ENCODE measurements at places on chromosomes 13 and 19. TPM values are rescaled to one million over a fixed set of nuclear protein-coding genes. Genes with fewer than 3 reads are reported as not detected.

DNA sequence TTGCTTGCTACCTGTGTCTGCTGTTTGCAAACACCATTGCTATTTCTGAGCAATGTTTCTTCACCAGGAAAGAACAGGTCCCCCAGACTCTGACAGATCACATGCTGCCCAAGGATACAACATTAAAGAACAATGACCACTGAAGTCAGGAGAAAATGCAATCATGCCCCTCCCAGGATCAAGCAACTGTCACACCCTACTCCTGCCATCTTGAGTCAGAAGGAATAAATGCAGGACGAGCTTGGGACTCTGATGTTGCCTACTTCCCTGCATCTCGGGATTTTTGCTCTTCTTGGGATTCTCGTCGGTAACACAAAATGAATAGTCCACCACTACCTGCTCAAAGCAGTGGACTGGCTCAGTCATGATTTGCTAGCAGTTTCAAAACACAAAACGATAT lies 490.6 kb downstream of the COG6 start:
- peaks cover 2% of the 10 kb centered on the region for H3K36me3 ChIP-seq
- H3K4me3 ChIP-seq = no peak overlapping the region
- H3K27me3 ChIP-seq = no peaks in the 10 kb centered on the region
- H3K27ac ChIP-seq = no peak overlapping the region
- no peak for DNase-seq

- no peaks in the 10 kb centered on the region for H3K36me3 ChIP-seq
- no peak for DNase-seq
- no peak overlapping the region for H3K4me3 ChIP-seq
- H3K27ac ChIP-seq = no peak overlapping the region
These were observed 34.9 kb downstream of the PAK4 start for GRCh38 chr19:39160523-39160861.

DNA sequence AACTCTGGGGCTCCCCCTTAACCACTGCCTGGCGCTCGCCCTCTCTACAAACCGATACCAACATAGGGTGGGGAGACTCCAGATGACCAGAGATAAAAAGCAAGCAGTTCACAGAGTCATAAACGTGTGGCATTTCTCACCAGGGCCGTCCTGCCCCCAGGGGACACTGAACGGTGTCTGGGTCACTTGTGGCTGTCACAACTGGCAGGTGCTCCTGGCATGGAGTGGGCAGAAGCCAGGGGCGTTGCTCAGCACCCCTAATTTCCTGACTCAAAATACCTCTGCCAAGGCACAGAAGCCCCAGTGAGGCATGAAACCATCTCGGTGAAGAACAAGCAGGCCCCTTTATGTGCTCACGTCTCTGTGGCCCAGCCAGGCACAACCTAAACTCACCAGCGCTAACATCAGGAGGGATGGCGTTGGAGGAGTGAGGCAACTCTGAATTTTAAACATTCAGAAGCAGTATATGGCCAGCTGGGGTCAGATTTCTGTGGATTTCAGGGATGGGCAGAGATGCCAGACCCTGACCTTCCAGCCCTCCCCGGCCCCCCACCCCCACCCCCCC lies 1.8 kb downstream of the PIP5K1C start:
- no peaks in the 10 kb centered on the region for H3K36me3 ChIP-seq
- no peak overlapping the region for H3K27ac ChIP-seq
- peak overlapping the region; percentile 55 for H3K4me3 ChIP-seq

GRCh38 chr19:13045812-13046211 lies 50.5 kb downstream of the NFIX start:
- no peak overlapping the region for H3K4me3 ChIP-seq
- H3K27ac ChIP-seq = no peak overlapping the region
- peaks cover 8% of the 10 kb centered on the region for H3K27me3 ChIP-seq

- H3K27me3 ChIP-seq = peaks cover 4% of the 10 kb centered on the region
- H3K36me3 ChIP-seq = no peaks in the 10 kb centered on the region
- no peak overlapping the region for H3K27ac ChIP-seq
- peaks cover 10% of the 10 kb centered on the region for H3K4me1 ChIP-seq
These were observed 401 bp downstream of the C19orf85 start for GRCh38 chr19:55464039-55464661.

- H3K27ac ChIP-seq = no peak within 1 kb of the TSS
- H3K4me1 ChIP-seq = peaks cover 7% of the 10 kb centered on the region
- no peak for DNase-seq
- no peaks in the 10 kb centered on the region for H3K36me3 ChIP-seq
- H3K4me3 ChIP-seq = no peak within 1 kb of the TSS
- H3K27me3 ChIP-seq = peaks cover 25% of the 10 kb centered on the region
These were observed at the start of gene LILRB2 for GRCh38 chr19:54281007-54281728. Gene LILRB2 (minus strand): TSS chr19:54281110. CDS start chr19:54280496, 614 bp downstream.

GRCh38 chr19:4172861-4173473 lies 9.4 kb downstream of the SIRT6 start:
- H3K27me3 ChIP-seq = peaks cover 4% of the 10 kb centered on the region
- DNase-seq = peak; percentile 66

GRCh38 chr19:1796395-1797142 lies 15.5 kb downstream of the ATP8B3 start:
- H3K27me3 ChIP-seq = peaks cover 7% of the 10 kb centered on the region
- H3K27ac ChIP-seq = no peak overlapping the region
- no peak overlapping the region for H3K4me3 ChIP-seq

DNA sequence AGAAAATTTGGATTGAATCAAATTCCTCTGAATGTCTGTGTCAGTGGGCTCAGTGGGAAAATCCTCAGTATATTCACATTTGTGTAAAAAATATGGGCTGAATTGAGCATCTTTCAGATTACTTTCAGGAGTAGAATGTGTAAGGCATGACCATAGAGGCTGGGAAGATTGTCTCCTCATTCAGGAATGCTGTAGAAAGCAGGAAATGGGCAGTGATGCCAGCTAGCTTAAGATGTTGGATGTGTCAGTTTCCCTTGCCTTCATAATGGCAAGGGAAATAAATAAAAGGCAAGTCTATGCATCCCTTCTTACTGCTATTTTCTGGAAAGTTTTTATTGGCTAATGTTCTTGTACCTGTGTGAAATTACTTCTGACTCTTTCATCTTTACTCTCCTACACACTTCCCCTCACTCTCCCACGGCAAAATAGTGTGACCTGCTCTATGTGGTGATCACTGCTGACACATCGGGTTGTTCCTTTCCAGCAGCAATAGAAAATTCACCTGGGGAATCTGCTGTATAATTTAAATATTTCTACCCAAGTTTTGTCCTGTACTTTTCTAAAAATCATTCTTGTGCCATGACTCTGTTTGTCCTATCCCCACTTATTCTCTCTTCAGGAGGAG lies 103.2 kb downstream of the LMO7 start:
- H3K27me3 ChIP-seq = no peaks in the 10 kb centered on the region
- no peak overlapping the region for H3K4me3 ChIP-seq
- H3K4me1 ChIP-seq = peaks cover 16% of the 10 kb centered on the region
- DNase-seq = no peak

- H3K4me3 ChIP-seq = no peak within 1 kb of the TSS
- H3K27ac ChIP-seq = no peak within 1 kb of the TSS
- peaks cover 15% of the 10 kb centered on the region for H3K4me1 ChIP-seq
- H3K27me3 ChIP-seq = peaks cover 79% of the 10 kb centered on the region
These were observed at the start of gene MEIS3 for GRCh38 chr19:47419030-47419783. Gene MEIS3 (minus strand): TSS chr19:47419527. CDS start chr19:47419081, 446 bp downstream.

DNA sequence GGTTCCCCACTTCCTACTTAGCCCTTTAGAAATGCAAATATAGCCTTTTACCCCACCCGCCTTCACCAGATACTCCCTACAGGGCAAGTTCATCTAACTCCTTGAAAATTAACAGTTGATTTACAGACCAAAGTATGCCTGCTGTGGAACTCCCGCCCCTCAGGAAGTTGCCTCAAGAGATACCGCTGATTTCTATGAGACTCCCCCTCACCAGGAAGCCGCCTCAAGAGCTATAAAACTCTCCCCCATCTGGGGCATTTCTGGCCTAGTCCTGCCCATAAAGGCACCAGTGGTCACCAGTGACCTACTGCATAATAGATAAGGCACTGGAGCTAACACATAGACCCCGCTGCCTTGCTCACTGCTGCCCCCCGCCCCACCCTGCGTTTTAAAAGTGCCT lies 201.7 kb upstream of the UBL3 start:
- peaks cover 24% of the 10 kb centered on the region for H3K4me1 ChIP-seq
- no peaks in the 10 kb centered on the region for H3K36me3 ChIP-seq
- H3K27me3 ChIP-seq = peaks cover 12% of the 10 kb centered on the region
- no peak overlapping the region for H3K4me3 ChIP-seq
- DNase-seq = no peak

- H3K4me1 ChIP-seq = no peaks in the 10 kb centered on the region
- no peak overlapping the region for H3K4me3 ChIP-seq
- no peak overlapping the region for H3K27ac ChIP-seq
- H3K36me3 ChIP-seq = peaks cover 15% of the 10 kb centered on the region
- no peak for DNase-seq
- H3K27me3 ChIP-seq = peaks cover under 1% of the 10 kb centered on the region
These were observed 6.2 kb upstream of the SHD start for GRCh38 chr19:4272894-4273293.

The CD70 gene
- total RNA-seq = 55.4 TPM

The OR7A5 gene
- total RNA-seq = not detected

DNA sequence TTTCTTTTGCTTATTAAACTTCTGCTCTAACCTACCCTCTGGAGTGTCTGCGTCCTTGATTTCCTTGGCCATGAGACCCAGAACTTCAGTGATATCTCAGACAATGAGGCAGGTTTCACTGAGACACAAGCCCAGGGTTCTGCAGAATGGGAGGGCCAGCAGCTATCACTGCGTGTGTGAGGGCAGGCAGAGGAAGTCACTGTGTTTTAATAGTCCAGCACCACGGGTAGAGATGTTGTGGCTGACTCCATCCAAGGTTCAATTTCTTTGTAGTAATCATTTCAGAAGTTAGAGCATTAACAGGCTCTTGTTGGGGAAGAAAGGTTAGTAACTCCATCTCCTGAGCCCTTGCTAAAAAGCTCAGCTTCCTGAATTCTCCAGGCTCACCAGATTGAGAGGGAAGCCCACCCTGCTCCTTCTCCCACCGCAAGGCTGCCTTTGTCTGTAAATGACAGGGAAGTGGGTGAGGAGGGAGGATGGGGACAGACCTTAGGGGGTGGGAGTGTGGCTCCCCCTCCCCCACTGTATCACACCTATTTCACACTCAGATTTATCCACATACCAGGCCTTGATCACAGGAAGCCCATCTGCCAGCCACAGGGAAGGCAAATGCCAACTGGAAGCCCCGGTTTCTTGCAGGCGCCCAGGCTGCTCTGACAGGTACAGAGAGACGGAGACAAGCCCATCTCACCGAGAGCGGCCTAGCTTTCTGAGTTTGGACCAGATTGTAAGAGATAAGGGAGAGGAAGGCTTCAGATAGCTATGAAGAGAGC lies 2.1 kb downstream of the C19orf12 start:
- H3K27ac ChIP-seq = peak overlapping the region; percentile 93
- H3K4me3 ChIP-seq = peak overlapping the region; percentile 87
- DNase-seq = no peak
- no peaks in the 10 kb centered on the region for H3K27me3 ChIP-seq
- peaks cover 73% of the 10 kb centered on the region for H3K4me1 ChIP-seq
- peaks cover 32% of the 10 kb centered on the region for H3K36me3 ChIP-seq

The FAM216B gene
- total RNA-seq = not detected

DNA sequence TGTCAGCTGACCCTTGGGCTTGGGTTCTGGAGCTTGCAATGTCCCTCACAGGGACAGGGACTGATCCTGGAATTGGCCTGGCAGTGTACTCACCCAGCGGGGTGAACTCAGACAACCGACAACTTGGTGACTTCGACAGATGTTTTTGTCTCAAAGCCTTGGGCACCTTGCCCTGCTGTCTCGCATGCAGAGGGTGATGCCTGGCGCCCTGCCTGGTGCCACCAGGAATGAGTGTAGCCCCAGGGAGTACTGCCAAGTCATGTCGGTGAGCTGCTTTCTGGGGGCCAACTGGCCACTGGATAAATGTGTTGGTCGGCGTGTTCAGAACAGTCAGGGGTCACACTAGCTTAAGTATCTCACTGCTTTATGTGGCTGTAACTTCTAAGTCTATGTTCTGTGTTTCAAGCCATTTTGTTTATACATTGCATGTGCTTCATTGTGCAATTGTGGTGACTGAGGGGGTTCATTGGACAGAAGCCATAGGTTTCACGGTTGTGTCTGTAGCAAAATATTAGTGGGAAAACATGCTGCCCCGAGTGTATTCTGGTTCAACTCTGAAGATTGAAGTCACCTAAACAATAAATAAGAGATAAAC lies 96.3 kb upstream of the TNFSF11 start:
- H3K4me3 ChIP-seq = no peak overlapping the region
- H3K27ac ChIP-seq = no peak overlapping the region
- no peak for DNase-seq
- H3K27me3 ChIP-seq = no peaks in the 10 kb centered on the region

DNA sequence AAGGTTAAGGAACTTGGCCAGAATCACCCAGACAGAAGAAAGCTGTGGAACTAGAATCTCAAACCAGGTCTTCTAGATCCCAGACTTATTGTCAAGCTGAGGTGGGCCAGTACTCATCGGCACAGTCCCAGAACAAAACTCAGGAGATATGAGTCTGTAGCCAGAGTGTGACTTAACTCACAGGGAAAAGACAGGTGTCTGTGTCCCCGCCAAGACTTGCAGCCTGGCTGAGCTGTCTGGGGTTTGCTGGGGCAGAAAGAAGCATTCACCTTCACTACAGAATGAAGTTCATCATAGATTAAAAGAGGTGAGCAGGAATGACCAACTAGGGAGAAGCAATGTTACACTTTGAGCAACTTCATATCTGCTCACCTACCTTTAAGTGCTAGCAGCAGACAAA lies 257.2 kb downstream of the FOXO1 start:
- H3K36me3 ChIP-seq = peaks cover 2% of the 10 kb centered on the region
- no peaks in the 10 kb centered on the region for H3K4me1 ChIP-seq
- H3K4me3 ChIP-seq = no peak overlapping the region
- H3K27me3 ChIP-seq = no peaks in the 10 kb centered on the region

GRCh38 chr13:31184981-31185645 lies 14.7 kb upstream of the B3GLCT start:
- H3K4me3 ChIP-seq = no peak overlapping the region
- no peaks in the 10 kb centered on the region for H3K36me3 ChIP-seq
- no peaks in the 10 kb centered on the region for H3K4me1 ChIP-seq
- no peak for DNase-seq
- H3K27me3 ChIP-seq = peaks cover 5% of the 10 kb centered on the region
- H3K27ac ChIP-seq = no peak overlapping the region

- no peak overlapping the region for H3K27ac ChIP-seq
- peaks cover 54% of the 10 kb centered on the region for H3K4me1 ChIP-seq
- H3K27me3 ChIP-seq = no peaks in the 10 kb centered on the region
- no peak overlapping the region for H3K4me3 ChIP-seq
These were observed 85.0 kb downstream of the DOCK9 start for GRCh38 chr13:98892821-98893220.

DNA sequence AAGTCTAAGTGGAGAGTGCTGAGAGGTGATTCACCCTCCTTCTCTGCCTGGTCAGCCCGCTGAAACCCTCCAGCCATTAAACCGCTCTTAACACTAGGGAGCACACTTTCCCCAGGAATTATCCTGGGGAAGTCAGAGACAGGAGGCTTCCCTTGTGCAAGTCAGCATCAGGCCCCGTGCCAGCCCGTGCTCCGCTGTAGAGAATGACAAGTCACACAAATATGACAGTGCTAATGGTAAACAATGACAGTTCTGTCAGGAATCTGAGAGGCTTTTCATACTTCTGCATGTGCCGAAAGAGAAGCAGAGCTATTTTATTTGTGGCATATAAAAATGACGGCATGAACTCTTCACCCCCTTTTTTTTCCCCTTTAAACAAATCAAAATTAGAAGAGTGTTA lies 816.9 kb upstream of the SLC10A2 start:
- H3K4me1 ChIP-seq = no peaks in the 10 kb centered on the region
- no peaks in the 10 kb centered on the region for H3K27me3 ChIP-seq
- H3K36me3 ChIP-seq = no peaks in the 10 kb centered on the region
- no peak overlapping the region for H3K4me3 ChIP-seq
- no peak overlapping the region for H3K27ac ChIP-seq
- DNase-seq = no peak

GRCh38 chr19:47618771-47619170 lies 9.8 kb downstream of the BICRA start:
- peaks cover 3% of the 10 kb centered on the region for H3K36me3 ChIP-seq
- no peak overlapping the region for H3K4me3 ChIP-seq
- no peak for DNase-seq
- no peak overlapping the region for H3K27ac ChIP-seq
- no peaks in the 10 kb centered on the region for H3K27me3 ChIP-seq

Data from activated T-helper 1 cell treated with anti-CD3 and anti-CD28 coated beads, Interleukin-12 subunit alpha, Interleukin-12 subunit beta, Interleukin-2, Interleukin-4 antibody, amounts not matched to agents 30 ng/mL and 10 ng/mL and 1 ng/mL, durations not matched to agents 14 hours and 24 hours and 36 hours (primary cell).